Daoy (cell line): ENCODE measurements at places on chromosomes 5 and 9. TPM values are rescaled to one million over a fixed set of nuclear protein-coding genes. Genes with fewer than 3 reads are reported as not detected.

The KCNMB1 gene
- total RNA-seq, result 0.80 and 0.86 TPM in 2 replicates

The NTRK2 gene
- 0.29 and 0.54 TPM in 2 replicates for total RNA-seq

The EIF4E1B gene
- total RNA-seq, result not detected in 2 replicates

The CD274 gene
- total RNA-seq, result 17.0 and 21.1 TPM in 2 replicates

The FOXI1 gene
- total RNA-seq, result not detected in 2 replicates

The ABHD17B gene
- 21.4 and 24.9 TPM in 2 replicates for total RNA-seq

GRCh38 chr5:157306081-157306480, 40.2 kb downstream of the CYFIP2 start:
- no peak for DNase-seq

DNA sequence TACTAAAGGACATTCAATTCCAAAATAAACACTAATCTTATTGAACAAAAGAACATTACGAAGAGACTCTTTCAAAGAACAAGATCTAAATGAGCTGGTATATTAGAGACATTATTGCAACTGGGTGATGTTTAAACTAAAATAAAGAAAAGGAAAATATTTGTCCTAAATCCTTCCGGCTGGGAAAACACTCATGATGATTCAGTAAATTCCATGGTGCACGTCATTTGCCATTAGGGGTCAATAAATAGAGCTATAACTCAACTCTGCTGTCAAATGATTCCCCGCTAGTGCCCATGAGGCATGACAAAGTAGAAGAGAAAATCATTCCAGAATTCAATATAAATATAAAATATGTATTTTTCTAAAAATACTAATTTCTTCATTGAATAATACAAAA, 565.5 kb upstream of the TUSC1 start:
- no peak for DNase-seq

DNA sequence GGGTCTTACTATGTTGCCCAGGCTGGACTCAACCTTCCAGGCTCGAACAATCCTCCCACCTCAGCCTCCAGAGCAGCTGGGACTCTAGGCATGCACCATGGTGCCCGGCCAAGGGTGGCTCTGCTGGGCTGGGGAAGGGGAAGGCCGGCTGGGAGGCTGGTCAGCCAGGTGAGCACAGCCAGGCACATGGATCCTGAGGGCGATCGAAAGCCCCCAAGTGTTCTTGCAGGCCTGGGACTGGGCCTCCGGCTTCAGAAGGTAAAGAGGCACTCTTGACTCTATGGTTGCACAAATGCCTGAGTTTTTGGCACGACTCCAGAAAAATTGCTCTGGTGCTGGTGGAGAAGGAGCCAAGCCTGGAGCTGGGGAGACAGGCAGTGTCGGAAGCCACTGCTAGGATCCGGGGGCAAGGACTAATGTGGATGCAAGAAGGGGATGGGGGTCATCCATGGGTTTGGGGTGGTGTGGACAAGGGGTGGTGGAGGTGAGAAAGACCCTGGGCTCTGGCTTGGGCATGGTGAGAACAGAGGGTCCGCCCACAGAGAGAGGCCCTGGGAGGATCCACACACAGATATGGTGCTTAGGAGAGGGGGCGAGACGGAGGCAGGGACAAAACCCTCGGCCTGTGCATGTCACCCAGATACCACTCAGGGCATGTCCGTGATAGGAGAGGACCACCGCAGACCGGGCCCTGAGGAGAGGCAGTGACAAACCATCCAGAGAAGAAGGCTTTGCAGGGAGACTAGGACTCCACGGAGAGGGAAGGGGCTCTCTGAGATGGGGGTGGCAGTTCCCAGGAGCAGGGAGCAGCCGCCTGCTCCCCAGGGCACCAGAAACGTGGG, 51.1 kb upstream of the COL5A1 start:
- no peak for DNase-seq

DNA sequence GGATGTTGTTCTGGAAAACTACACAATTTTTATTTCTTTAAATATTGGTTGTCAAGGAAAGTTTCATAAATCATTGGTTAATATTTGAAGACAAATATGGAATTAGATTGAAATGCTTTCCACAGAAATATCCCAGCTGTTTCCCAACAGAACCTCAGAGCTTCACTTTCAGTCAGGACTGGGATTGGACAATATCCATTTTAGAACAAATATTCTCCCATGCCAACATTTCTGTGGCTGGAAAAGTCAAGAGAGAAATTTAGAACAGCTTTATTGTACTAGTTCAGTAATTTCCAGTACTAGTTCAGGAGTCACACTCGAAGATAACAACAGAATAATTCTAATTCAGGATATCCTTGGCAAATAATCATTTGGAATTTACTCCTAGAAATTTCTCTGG, 116.1 kb upstream of the TUT7 start:
- DNase-seq, result no peak

DNA sequence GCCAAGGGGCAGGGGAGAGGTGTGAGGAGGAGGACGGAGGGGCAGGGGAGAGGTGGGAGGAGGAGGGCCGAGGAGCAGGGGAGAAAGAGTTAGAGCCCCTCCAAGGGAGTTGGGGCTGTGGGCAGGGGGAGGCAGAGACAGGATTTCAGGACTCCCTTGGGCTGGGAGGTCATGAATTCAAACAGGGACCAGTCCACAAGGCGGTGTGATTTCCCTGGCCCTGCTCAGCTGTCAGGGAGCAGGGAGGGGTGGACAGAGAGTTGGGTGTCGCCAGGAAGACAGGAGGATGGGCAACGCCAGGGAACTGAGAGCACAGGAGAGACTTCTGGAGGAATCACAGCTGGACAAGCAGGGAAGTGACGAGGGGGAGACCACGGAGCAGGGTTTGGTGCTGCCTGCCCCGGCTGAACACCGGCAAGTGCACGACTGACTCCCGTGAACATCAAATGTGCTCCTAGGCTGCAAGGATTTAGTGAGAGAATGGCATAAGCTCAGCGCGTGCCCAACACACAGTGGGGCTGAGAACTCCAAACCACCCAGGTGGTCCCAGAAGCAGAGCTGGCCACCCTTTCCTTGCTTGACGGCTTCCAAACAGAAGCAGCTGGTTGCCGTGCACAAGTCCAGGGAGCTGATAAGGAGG, 17.8 kb upstream of the OLFM1 start:
- DNase-seq, result no peak

GRCh38 chr5:88130211-88130815, 138.3 kb downstream of the TMEM161B start:
- DNase-seq, result no peak

- DNase-seq, result no peak
Measured at GRCh38 chr5:36701085-36701698, 94.8 kb downstream of the SLC1A3 start.

GRCh38 chr9:23044549-23044948, 597.9 kb downstream of the DMRTA1 start:
- DNase-seq, result no peak

DNA sequence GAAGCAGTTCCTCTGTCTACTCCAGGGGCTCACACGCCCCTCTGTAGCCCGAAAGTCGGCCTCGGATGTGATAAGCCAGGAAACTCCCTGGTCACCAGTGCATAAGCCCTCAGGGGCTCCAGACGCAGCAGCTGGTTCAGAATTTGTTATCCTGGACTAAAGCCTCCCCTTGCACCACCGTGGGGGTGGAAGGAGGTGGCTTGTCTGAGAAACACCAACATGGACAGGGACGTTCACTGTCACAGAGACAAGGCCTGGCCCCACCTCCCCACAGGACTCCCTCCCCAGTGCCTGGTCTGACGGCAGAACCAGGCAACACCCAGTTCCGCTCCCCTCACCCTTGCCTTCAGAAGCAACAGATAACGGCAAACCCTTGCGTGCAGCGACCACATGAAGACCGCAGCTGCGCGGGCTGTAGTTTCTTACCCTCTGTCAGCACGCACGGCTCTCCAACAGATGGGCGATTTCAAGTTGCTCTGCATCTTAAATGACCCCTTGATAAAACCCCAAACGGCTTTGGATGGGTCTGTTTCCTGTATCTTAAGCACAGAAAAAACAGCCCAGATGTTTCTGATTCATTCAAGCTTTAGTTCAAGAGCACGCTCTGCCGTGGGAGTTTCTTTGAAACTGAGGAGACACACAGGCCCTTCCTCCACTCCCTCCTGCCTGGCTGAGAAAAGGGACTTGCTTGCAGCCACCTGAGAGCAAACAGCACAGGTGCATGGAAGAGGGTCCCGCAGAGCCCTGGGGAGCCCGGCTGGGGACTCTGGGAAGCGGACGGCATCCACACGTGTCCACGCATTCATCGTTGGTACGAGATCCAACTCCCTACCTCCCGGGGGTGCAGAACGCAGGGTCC, 44.7 kb upstream of the NKD2 start:
- peak; percentile 35 for DNase-seq

GRCh38 chr9:91758491-91758981, 191.5 kb downstream of the ROR2 start:
- DNase-seq, result peak; percentile 56

- DNase-seq, result no peak
Measured at GRCh38 chr5:171736976-171737891, 48.4 kb upstream of the SMIM23 start.

DNA sequence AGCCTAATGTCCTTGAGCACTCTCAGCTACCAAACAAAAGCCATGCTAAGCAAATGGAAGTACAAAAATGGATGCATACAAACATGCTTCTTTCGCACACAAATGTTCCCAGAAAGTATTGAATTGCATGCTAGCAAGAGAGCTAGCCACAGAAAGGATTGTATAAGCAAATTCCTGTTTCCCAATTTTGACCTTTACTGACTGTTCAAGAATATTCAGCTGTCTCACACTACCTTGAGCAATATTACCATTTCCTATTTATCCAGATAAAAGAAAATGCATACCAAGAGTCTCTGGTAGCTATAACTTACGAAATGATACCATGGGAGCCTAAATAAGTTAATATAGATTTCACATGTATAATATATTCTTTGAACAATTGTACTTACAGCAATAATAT, 264.6 kb downstream of the TMEM167A start:
- DNase-seq, result no peak

DNA sequence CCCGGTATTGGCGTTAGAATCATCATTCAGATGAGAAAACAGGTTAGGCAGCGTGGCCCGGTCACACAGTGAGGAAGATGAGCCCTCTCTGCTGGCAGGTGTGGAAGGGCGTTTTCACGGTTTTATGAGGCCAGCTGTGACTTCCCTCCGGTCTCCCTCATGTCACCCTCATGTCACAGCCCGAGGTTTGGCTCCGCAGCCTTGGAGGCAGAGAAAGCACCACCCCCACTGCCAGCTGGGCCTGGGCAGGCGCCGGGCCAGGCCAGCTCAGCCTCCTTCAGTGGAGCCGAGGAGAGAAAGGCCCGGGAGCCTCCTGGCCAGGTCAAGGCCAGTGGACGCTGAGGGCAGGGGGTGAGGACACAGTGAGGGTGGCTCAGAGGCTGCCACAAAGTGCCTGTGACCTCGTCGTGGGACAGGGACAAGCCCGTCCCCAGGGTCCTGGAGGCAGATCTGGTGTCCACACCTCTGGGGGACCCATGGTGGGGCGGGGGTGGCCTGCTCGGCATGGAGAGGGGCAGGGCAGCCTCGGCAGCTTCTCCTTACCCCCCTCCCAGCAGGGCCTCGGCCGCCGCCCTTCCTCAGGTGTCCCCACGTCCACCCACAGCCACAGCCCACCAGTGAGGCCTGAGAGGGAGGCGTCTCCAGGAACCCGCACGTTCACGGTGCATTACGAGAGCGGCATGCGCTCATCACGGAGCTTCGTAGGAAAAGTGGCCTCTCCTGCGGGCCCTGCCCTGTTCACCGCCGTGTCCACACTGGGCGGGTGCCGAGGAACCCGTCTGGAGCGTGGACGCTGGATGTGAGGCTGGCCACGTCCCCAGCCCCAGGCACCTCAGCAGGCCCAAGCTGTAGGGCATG, 32.2 kb downstream of the EXD3 start:
- DNase-seq, result no peak

DNA sequence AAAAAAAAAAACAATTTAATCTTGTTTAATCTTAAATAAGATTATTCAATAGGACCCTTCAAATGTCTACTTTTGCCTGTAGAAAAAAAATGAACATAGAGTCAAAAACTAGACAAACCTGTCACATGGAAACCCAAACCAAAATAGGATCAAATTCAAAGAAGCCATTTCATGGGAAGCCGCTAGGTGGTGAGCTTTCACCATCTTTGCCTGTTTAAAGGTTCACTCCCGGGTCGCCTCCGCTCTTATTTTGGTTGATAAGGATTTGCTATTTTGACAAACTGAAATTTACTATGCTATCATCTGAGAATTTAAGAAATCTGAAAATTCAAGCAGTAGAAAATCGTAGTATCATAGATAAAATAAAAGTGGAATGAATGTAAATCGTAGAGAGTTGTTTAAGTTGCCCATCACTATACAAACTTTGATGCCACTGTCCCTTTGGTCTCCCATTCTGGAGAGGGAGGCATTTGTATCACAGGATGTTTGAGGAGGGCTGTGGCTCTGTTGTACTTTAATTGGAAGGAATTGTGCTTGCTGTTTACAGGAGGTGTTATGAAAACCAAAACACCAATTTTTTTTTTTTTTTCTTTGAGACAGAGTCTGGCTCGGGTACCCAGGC, 43.5 kb upstream of the DNAH5 start:
- peak; percentile 67 for DNase-seq

DNA sequence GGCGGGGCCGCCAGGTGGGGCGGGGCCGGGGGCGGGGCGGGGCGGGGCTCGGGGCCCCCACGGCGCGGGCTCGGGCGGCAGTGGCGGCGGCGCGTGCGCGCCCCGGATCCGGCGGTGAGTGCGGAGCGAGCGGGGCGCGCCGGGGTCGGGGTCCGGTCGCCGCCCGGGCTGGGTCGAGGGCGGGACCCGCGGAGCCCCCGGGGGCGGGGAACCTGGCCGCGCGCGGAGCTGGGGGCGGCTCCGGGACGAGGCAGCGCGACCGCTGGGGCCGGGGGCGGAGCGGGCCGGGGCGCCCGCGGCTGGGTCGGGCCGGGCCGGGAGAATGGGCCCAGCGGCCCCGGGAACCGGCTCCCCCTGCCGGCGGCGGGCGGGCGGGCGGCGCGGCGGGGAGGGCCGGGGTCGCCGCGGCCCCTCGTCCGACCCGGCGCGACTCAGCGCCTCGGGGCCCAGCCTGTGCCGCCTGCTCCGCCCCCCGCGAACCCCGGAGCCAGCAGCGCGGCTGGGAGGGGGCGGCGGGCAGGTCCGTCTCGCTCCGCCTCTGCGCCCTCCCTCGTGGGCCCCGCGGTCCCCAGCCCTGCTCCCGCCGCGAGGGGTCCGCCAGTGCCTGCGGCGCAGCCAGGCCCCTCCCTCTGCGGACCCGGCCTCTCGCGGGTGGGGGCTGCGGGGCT, 3.1 kb downstream of the EGFL7 start:
- peak; percentile 50 for DNase-seq

DNA sequence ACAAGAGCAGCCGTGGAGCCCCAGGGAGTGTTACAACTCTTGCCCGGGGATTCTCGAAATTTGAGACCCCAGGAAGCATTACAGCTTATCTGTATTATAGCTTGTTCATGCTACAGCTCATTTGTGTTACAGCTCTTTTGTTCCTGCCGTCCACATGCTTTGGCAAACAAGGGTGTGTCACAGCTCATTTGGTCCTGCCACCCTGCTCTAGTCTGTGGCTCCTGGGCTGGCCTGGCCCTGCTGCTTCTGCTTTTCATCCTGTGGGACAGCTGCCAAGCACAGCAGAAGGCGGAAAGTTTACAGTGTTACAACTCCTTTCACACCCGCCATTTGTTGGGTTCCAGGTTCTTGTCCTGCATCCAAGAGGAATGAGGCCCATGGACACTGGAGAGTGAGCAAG, 685.0 kb downstream of the SLCO4C1 start:
- no peak for DNase-seq

GRCh38 chr5:9533096-9533495, 12.8 kb downstream of the SEMA5A start:
- no peak for DNase-seq

- no peak for DNase-seq
Measured at GRCh38 chr9:4829969-4830368, 37.2 kb downstream of the RCL1 start.

GRCh38 chr9:123375469-123376132, 19.6 kb downstream of the CRB2 start:
- DNase-seq, result peak; percentile 75
